ENCODE measurements at places on chromosomes 12 and 14.

- no peak for DNase-seq
Measured at GRCh38 chr12:115362339-115362976, 678.5 kb upstream of the TBX3 start.

GRCh38 chr12:115464661-115465060, 780.7 kb upstream of the TBX3 start:
- DNase-seq, result no peak

DNA sequence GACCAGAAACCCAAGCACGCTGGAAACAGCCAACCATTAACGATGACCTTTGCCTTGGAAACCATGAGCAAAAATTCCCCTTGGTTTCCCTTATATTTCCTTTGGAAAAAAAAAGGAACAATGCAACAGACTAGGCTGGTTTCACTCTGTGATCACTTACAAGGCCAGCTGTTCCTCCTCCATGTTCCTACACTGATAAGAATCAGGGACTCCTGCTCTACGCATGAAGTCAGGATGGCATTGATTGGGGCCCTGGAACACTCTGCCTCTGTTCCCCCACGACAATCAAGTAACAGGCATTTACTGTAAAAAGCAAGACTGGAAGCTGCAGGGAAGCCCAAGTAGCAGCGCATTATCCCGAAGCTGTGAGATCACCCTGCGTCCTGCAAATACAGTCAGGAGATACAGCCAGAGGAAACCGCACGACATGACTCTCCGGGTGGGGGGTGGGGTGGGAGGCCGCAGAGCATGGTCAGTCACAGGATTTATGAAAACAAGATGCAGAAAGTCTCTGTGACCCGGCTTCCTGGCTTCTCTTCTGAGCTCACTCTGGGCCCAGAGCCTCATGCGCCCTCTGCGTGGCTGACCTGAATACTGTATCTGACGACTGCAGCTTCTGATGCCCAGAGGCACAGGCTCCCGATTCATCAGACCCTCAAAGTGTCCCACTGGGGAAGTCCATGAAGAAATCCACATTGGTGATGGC, 31.1 kb downstream of the SSH1 start:
- no peak for DNase-seq

DNA sequence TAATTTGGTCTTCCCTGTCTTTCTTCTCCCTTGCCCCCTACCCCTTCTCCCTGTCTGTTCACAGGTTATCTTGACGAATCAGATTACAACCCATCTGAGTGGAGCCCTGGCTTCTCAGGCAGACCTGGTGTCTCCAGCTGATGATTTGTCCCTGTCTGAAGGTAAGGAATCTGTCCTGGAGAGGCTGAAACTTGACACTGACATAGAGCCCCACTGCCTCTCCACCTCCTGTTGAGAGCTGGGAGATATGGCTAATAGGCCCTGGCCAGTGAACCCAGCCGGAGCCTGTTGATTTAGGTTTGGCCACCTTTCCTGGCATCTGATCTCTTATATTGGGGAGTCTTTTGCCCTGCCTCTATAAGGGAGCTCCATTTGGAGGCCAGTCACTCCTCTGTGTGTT, 472.2 kb downstream of the RAD51B start:
- DNase-seq, result peak; percentile 78

- no peak for DNase-seq
Measured at GRCh38 chr12:95197636-95198035, 19.6 kb downstream of the FGD6 start.

Data from H9 (cell line).